ENCODE measurements at places on chromosomes 16 and 17.

DNA sequence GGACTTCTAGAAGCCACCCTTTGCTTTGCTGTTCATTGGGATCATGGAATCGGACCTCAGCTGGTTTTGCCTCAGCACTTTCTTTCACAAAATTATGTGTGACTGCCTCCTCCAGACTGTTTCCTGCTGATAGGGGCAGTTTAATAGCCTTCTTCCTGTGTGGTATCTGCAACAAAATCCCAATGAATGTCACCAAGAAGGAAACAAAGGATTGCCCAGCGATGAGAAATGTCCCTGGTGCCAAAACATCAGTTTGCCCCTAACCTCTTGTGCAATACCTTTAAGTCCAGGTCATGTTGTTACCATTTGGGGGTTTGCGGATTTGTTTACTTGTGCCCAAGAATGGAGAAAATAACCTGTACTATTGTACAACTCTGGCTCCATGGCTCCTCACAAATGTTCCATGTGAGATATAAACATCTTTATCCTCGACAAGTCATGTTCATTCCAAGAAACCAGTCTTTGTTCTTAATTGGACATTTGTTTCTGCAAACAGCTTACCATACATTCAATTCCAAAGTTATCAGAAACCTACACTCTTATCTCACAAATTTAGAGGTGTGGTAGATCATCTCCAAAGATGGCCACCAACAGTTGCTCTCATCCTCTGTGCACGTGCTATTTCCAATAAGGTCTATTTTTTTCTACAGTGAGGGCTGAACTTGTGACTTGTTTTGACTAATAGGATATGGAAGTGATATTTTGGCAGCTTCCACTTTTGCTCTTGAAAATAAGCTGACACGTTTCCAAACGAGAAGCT is 14.8 kb downstream of the TAC4 start:
- no peak for DNase-seq

- DNase-seq = peak; percentile 67
These were observed 118.8 kb upstream of the METRNL start for GRCh38 chr17:82960419-82961271.

DNA sequence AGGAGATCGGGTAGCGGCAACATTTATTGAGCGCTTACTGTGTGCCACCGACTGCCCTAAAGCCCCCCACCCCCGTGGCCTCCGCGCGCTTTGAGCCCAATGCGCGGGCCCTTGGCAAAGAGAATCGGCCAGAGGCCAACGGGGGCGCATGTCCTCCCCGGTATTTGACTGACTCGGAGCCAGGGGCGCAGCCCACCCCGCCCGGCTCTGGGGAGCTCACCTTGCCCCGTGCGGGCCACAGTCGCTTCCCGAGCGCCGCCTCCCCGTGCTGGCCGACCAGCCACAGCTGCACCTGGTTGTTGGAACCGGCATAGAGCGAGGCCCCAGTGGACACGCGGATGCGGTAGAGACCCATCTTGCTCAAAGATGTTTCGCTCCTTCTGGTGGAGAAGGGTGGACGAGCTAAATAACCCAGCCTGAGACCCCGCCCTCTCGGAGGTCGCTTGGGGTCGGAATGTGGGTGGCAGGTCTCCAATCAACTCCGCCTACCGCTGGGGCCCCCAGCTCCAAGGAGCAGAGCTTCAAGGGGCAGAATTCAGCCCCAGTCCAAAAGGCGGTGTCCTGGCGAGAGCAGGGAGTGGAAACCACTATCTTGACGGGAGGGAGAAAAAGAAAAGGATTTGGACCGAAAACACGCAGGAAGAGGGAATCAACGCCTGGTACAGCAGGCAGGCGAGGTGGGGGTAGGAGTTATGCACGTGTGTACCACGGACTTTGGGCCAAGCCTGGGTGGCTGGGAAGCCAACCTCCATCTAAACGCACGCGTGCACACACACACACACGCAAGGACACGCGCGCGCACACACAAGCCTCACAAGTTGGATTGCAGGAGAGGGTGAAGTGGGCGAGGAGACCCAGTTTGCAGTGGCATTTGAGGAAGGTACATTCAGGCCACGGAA is at the start of gene ALOX15:
TSS of gene ALOX15 (minus strand) at position 382 of the 899 bp plus-strand sequence. CDS start at position 355, 27 bp downstream.
- DNase-seq = no peak

DNA sequence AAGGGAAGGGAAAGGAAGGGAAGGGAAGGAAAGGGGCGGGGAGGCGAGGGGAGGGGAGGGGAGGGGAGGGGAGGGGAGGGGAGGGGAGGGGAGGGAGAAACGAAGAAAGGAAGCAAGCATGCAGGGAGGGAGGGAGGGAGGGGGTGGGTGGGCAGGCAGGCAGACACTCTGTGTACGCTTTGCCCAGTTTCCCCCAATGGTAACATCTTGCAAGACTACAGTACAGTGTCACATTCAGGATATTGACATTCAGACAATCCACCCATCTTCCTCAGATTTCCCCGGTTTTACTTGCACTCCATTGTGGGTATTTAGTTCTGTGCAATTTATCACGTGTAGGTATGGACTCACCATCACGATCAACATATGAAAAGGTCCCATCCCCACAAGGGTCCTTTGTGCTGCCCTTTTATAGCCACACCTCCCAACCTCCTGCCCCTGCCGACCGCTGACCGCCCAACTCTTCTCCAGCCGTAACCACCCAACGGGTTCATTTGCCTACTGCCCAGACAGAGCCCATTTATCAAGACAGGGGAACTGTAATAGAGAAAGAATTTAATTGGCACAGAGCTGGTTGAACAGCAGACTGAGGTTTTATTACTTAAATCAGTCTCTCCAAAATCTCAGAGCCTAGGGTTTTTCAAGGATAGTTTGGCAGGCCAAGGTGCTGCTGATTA is 91.4 kb upstream of the FA2H start:
- DNase-seq = no peak

DNA sequence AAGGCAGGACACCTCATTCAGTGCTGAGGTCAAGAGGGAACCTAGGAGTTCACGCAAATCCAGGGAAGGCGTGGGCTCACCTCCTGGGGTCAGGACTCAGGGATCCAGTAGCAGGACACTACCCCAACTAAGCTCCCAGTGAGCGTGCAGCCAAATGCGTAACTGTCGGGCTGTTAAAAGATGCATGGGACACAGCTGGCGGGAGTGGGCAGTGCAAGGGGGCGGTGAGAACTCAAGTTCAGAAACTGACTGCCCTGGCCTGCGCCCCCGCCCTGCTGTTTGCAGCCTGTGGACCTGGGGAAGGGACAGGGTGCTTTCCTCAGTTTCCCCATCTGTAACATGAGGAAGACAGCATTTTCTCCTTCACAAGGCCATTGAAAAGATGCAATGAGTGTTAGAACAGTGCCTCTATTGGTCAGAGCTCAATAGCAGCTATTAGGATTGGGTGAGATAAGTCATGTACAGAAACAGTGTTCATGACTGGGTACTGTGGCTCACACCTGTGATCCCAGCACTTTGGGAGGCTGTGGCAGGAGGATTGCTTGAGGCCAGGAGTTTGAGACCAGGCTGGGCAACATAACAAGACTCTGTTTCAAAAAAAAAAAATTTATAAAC is 20.2 kb downstream of the CDIPT start:
- no peak for DNase-seq

DNA sequence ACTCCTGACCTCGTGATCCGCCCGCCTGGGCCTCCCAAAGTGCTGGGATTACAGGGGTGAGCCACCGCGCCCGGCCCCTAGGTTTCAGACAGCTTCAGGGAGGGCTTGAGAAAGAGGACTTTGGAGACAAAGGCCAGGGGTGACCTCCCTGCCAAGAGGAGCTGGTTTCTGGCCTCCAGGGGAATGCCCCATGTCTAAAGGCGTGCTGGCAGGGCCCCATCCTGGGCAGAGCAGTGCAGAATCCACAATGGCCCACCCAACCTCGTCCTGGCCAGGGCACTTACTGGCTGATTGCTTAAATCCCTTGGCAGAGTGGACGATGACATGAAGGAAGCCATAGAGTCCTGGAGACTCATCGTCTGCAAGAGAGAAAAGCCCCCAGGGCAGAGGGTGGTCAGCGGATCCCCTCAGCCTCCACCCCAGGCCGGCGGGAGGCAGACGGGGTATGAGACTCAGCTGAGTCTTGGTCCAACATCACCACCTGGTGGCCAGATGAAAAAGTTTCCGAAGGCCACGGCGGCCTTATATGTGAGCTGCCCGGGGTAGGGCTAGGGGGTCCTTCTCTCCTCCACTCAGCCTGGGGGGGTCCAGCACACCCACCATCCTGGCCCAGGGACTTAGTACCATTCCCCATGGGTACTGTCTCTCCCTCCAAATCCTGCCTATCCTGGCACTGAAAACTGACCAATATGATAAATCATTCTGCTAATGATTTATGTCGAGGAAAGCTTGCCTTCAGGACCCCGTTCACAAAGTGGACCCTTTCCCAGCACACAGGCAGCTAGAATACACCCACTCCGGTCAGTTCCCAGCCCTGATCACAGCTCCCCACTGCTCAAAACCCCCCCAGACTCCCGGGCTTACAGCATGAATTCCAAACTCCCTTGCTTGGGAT is 59.1 kb downstream of the TIMM22 start:
- DNase-seq = no peak

GRCh38 chr17:71342737-71343136 is 778.1 kb upstream of the SOX9 start:
- DNase-seq = no peak

- no peak for DNase-seq
These were observed 142.0 kb upstream of the RCVRN start for GRCh38 chr17:10046786-10047785.

GRCh38 chr17:39787041-39787440 is 49.3 kb downstream of the GRB7 start:
- no peak for DNase-seq

GRCh38 chr17:79338152-79338551 is 263.5 kb downstream of the ENGASE start:
- DNase-seq = no peak

All from cardiac septum (tissue), 1 donor.